ENCODE measurements at places on chromosomes 7 and 10. TPM values are rescaled to one million over a fixed set of nuclear protein-coding genes. Genes with fewer than 3 reads are reported as not detected.

The ITIH5 gene
- total RNA-seq = 35.0 TPM

DNA sequence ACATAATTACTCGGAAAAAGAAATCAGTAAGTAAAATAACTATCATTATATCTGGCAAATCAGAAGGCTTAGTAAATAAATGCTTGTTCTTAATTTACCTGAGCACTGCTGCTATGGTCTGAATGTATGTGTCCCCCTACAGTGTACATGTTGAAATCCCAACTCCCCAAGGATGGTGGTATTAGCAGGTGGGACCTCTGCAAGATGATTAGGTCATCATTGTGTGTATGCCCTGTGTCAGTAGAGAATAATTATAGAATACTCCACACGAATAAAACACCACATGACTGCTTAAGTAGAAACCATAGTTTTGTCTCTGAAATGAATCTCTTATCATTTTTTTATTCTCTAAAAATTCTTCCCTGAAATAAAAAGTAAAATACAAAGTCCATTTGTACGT is 101.6 kb downstream of the RNF133 start:
- no peak for DNase-seq

DNA sequence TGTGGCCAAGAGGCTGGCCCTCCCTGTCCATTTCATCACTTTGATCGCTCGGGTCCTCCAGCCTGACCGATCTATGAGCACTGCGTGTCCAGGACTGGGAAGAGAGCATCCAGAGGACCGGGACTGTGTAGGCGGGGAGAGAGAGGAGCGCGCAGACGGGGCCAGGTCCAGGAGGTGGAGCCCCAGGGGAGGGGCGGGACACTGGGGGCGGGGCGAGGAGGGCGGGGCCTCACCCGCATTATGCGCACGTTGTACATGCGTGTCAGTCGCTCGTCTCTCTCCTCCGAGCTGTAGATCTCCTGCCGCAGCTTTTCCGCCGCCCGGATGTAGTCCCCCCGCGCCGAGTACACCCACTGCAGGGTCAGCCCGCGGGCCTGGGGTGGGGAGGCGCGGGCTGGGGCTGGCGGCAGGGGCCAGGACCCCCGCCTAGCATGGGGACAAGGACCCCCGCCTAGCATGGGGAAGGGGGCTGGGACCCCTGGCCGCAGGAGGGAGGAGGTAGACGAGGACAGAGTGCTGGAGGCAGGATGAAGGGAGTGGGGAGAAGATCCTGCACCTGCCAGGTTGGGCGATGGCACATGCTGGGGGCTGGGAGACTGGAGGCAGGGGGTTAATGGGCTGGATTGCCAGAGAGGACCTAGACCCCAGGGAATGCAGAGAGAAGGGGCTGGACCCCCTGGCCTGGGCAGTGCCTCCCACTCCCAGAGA is 14.3 kb downstream of the MOSPD3 start:
- peak; percentile 96 for DNase-seq

The CALN1 gene
- 0.06 TPM for total RNA-seq

GRCh38 chr7:155805826-155806095 is 6.5 kb downstream of the SHH start:
- DNase-seq = no peak

The TRIM73 gene
- total RNA-seq = 1.7 TPM

Measured in esophagus muscularis mucosa (tissue), 4 donors.